ENCODE measurements at places on chromosomes 7 and 10.

DNA sequence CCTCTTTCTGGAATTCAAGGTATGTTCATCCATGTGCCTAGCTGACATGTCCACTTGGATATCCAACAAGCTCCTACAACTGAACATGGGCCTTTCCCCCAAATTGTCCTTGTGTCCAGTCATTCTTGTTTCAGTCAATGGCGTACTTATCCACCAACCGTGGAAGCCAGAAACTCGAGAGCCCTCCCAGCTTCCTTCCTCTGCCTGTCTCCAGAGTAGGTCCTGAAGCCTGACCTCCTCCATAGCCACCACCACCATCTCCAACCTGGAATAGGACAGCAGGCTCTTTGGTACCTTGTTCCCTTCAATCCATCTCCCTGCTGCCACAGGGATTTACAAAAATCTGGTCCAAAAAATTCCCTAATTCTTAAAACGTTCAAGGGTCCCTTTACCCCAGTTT is 305.1 kb downstream of the RPS24 start:
- no peak for DNase-seq

- no peak for DNase-seq
Measured at GRCh38 chr7:112431803-112432202, 18.5 kb upstream of the IFRD1 start.

DNA sequence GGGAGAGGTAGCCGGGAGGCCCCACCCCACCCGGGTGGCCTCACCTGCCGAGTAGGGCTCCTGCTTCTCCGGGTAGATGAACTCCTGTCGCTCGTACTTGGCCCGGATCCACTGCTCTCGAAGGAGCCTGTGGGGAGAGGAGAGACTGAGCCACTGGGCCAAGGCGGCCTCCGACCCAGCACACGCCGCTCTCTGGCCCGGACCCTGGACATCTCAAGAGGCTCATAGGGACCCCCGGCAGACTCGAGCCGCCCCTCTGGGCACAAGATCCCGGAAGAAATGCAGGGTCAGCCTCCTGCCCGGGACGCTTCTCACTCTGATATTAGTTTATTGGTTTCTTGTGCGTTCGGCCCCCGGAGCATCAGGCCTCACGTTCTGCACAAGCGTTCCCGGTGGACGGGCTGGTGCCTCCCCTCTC is 34.5 kb downstream of the ADAP1 start:
- DNase-seq, result peak; percentile 1

DNA sequence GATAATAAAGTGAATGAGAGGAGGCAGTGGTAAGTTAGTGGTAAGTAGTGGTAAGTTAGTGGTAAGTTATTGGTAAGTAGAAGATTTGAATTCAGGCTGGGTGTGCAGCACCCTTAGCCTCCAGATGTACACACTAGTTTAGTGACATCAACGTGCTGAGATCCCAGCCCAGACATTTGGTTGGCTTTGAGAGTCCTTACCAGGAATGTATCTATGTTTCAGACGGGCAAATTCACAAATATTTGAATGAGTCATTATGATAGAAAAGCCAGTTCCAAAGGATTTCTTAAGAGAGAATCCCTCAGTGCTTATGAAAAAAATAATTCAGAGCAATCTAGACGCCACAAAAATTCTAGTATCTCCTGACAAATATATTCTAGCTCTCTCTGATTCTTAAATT is 70.0 kb downstream of the ARL4A start:
- DNase-seq, result no peak

DNA sequence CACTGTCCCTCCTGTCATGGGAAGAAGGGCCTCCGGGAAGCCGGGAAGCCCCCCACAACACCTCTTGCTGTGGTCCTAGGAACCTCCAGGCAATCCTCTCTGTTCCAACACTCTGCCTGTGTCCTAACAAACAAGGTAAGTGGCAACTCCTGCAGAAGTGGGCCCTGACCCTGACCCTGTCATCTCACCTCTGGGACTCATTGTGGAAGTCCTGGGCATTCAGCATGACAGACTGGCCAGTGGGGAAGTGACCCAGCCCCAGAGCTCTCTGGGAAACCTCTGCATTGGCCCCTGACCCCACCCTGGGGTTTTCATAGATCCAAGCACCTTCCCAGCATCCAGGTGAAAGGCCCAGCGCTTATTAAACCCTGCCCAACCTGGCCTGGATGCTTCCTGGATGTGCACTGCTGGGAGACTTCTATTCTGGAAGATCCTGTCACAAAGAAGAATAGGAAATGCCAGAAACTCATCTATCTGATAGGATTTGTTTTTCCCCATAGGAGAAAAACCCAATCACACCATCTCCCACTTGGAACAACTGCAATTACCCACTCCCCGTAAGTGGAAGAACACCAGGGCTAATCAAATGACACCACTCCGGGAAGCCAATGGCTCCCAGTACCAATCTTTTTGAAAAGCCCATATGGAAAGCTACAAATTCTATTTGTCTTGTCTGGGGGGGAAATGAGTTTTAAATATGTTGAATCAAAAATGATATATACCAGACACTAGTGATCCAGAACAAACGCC is 24.3 kb downstream of the LEP start:
- DNase-seq, result no peak

All from activated naive CD4-positive, alpha-beta T cell treated with Interleukin-2 at 50 U/mL for 16 hours (primary cell).